B cell (primary cell): ENCODE measurements at places on chromosomes 2 and 18. TPM values are rescaled to one million over a fixed set of nuclear protein-coding genes. Genes with fewer than 3 reads are reported as not detected.

Gene RIT2
- polyA plus RNA-seq: not detected in 2 replicates

Gene FBXO48
- polyA plus RNA-seq: 1.5 and 1.8 TPM in 2 replicates

Gene PTH2R
- polyA plus RNA-seq: 0.09 and 0.34 TPM in 2 replicates

Gene DNAJC5G
- polyA plus RNA-seq: not detected in 2 replicates

Gene RESP18
- polyA plus RNA-seq: not detected in 2 replicates

Gene HOXD9
- polyA plus RNA-seq: not detected in 2 replicates

Gene POLE4
- polyA plus RNA-seq: 17.5 and 23.3 TPM in 2 replicates

DNA sequence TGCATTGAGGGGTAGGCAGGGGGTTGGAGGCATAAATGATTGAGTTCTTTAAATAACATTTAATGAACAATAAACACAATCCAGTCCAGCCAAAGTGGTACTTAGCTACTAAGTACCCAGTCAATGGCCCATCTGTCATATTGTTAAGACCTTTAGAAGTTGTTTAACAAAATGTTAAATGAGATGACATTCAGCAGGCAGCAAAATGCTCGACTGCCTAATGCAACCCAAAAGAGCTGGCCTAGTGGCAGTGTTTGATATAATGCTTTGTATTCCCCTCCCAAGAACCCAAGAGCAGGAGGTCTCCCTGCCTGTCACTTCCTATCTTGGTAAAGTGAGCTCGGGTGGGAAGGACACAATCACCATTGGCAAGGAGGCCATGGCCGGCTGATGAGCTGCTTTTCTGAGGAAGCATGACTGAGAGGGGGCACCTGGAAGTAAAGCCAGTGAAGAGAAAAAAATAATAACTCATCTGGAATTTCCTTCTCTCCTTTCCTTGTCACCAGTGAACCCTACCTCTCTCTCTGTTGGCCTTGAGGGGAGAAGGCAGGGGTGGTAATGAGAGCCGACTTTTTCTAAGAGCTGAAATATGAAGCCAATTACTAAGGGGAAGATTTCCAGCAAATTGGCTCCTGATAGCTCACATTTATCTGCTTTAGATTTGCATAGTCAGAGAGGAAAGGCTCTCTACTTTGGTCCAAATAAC, 140.6 kb downstream of the C1D start:
- DNase-seq: no peak

DNA sequence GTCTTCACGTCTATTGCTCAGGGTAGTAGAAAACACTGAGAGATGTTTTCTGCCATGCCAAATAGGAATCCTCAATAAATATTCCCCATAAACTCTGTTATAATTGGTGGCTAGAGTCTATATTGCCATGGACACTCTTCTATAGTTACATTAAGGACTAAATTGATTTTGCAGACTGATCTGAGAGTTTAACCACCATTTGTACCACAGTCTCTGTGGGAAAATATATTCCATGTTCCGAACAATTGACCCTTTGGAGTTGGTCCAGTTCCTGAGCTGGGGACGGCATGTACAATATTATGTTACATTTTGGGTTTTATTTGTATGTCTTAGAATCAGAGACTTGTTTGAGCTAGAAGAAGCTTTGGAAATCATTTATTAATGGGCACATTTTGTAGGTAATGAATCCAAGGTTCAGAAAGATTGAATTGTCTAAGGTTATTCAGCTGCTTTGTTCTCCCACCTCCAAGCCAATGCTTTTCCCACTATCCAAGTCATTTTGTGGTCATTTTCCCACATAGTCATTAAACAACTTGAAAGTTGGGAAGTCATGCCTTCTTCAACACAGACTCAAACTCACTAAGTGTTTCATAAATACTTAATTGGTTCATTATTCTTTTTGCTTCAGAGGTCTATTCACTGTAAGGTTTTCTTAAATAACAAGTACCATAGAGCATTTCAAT, 5.1 kb upstream of the PPP1CB start:
- DNase-seq: no peak

DNA sequence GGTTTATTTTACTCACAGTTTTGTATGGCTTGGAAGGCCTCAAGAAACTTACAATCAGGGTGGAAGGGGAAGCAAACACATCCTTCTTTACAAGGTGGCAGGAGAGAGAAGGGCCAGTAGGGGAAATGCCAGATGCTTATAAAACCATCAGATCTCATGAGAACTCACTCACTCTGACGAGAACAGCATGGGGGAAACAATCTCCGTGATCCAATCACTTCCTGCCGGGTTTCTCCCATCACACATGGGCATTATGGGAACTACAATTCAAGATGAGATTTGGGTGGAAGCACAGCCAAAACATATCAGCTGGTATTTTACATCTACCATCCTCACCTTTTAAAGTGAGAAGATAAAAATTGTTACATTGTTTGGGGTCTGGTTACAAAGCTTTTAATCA, 427.9 kb upstream of the CDH7 start:
- DNase-seq: no peak

GRCh38 chr2:71613403-71613952, 160.1 kb downstream of the DYSF start:
- no peak for DNase-seq

DNA sequence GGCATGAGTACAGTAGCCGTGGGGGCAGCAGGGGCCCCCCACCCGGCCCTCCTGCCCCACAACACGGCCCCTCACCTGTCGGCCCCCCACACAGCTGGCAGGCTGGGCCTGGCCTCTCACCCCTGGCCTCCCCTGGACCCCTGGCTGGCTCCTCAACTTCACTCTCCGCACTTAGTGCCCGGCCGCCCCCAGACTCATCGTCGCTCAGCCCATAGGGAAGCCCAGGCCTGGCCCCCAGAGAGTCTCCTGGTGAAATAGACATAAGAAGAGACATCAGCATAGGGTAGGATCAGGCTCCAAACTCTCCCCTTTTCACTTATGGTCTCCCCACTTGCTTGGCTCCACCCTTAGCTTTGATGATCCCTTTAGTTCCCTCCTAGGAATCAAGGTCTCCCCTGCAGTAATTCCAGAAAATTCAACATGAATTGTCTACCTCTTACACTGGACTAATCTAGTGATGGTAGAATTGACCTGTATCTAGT, 1.7 kb downstream of the ZNF513 start:
- DNase-seq: no peak

DNA sequence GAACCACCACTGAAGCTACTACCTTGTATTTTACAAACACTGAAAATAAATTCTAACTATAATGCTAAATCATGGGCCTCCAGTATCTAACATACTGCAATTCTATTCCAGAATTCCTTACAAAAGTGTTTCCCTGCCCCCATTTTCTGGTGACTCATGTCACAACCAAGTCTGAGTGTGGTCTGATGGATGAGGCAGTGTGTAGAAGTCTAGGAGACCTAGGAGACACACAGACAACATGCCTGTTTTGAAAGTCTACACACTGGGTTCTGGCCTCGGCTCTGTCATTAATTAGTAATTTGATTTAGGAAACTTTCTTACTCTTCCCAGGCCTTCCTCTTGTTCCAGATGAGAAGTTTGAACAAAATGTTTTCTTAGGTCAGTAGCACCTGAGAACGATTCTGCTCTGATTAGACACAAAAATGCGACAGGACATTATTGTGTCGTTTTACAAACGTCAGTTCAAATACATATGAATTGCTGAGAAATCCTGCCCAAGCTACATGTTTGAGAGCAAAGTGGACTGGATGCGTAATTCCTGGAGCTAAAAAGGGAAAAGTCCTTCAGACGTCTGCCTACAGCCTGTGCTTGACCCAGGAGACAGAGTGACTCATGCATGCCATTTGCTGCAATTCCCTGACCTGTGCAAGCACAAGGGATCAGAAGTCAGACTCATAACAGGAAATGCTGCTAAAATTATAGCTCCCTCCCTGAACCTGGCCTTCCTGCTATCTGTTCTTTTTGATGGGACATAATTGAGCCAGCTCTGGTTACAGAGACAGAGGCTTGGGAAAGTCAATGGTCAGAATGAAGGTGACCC, 494.4 kb downstream of the SOX11 start:
- DNase-seq: no peak

GRCh38 chr2:37647971-37648330, 23.5 kb downstream of the CDC42EP3 start:
- DNase-seq: no peak

GRCh38 chr2:151027151-151027550, 234.5 kb downstream of the RBM43 start:
- DNase-seq: no peak

DNA sequence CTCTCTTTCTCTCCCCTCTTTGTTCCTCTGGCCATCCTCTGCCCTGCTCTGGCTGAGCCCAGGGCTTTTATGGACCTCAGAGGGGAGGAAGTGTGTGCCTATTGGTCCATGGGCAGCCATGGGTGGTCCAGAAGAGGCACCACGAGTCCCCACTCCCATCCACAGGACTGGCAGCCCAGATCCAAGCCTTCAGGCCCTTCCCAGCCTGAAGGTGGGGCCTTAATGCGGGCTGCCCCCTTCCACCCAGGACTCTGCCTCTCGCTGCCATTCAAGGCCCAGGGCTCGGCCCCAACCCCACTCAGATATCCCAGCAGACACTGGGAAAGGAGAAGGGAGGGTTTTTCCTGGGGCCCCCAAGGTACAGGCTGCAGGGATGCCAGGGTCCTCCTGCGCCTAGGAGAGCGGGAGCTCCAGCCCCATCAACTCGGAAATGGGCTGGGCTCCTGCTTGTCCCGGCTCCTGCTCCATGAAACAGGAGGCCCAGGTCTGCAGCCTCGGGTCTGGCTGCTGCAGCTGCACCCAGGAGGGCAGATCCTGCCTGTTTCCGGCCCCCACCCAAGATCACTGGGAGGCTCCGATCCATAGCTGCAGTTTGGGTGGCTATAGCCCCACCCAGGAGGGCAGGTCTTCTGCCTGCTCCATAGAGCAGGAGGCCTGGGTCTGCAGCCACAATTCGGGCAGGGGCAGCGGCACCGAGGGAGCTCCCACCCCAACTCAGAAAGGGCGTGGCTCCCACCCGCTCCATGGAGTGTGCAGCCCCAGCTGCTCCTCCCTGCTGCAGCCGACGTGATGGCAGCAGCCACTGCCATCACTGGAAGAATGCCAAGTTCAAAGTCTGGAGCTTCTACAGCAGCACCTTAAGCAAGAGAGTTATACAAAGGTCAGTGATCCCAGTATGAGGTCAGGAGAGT, 116.6 kb upstream of the RBBP8 start:
- DNase-seq: no peak

GRCh38 chr2:101613056-101613704, 84.3 kb upstream of the MAP4K4 start:
- DNase-seq: no peak

- no peak for DNase-seq
These were observed 71.0 kb downstream of the HS1BP3 start for GRCh38 chr2:20579866-20580265.

- DNase-seq: no peak
These were observed 380.5 kb upstream of the HNRNPA3 start for GRCh38 chr2:176832086-176832485.

- DNase-seq: no peak
These were observed 11.9 kb downstream of the SMAD7 start for GRCh38 chr18:48938827-48939204.

- no peak for DNase-seq
These were observed 11.2 kb upstream of the CYP27C1 start for GRCh38 chr2:127231130-127231865.

- peak; percentile 82 for DNase-seq
These were observed 157.8 kb upstream of the SLC1A4 start for GRCh38 chr2:64831134-64831976.

GRCh38 chr18:75581336-75582131, 154.0 kb upstream of the SMIM21 start:
- DNase-seq: no peak

- no peak for DNase-seq
These were observed 12.0 kb upstream of the HAAO start for GRCh38 chr2:42804338-42804737.

- DNase-seq: no peak
These were observed 34.6 kb downstream of the LOXHD1 start for GRCh38 chr18:46622451-46622850.

DNA sequence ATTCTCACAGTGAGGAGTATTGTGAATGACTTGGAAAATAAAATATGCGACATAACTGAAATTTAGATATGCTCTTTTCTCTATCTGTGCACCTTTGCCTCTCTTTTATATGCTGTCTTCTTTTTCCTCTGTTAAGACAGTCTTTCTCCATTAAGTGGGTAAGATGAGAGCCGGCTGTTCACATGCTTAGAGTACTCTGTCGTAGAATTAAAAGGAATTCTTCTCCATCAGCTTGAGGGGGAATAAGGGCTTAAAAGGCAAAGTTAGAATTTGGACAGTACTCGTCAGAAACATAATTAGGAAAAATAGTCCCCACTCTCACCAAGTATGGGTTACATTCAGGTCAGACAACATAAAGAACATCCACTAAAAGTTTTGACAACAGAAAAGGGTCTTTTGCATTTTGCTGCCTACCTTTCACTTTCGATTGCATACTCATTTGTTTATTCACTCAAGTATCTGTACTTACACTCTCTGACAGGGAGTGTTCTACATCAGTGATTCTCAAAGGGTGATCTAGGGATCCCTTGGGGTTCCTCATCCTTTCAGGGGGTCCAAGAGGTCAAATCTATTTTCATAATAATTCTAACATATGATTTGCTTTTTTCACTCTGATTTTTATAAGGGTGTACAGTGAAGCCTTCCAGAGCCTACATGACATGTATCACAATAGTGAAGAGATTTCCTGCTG, 48.0 kb downstream of the ARHGAP15 start:
- DNase-seq: peak; percentile 74

- no peak for DNase-seq
These were observed 14.5 kb downstream of the VIT start for GRCh38 chr2:36710858-36711515.

GRCh38 chr2:26583381-26583911, 57.7 kb downstream of the CIB4 start:
- no peak for DNase-seq

- DNase-seq: no peak
These were observed 256.9 kb upstream of the DPP10 start for GRCh38 chr2:114185501-114185900.

GRCh38 chr2:237723602-237724001, 75.0 kb upstream of the RBM44 start:
- DNase-seq: peak; percentile 46

DNA sequence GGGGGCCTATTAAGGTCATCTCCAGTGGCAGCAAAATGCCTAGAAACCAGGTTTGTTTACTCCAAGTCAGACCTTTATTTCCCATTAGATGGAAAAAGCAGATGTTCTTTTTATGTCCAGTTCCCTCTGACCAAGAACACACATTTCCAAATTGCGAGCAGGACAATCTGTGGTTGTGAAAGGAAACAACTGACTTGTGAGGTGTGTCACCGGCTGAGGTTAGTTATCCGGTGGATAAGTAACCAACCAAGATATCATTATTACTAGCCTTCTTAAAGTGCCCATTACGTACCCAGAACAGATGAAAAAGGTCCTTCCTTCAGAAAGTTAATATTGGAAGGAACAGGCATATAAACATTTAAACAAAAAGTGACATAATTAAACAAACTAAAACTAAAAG, 112.9 kb downstream of the THADA start:
- DNase-seq: peak; percentile 23
